ENCODE measurements at places on chromosomes 7 and 10.

GRCh38 chr10:16816830-16817124 lies 447 bp downstream of the RSU1 start:
- DNase-seq: no peak

GRCh38 chr10:101305320-101306241 lies 48.4 kb upstream of the BTRC start:
- DNase-seq: no peak

DNA sequence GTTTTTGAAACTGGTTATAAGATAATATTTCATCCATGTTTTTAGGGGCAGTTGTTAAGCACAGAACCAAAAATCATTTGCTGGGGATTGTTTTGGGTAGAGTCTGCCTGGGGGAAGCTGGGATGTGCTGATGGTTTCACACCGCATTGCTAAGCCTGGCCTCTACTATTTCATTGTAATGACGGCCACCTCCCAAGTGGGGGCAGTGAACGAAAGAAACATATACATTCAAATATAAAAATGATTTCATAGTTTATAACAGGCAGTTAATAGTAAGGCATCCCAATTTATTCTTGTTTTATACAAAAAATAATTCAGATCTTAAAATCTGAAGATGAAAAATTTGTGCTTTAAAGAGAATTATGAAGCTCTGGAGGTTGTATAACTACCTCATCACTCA lies 750.8 kb downstream of the REEP3 start:
- DNase-seq: no peak

GRCh38 chr7:91201442-91202113 lies 62.7 kb upstream of the FZD1 start:
- no peak for DNase-seq
